NCI-H1092 treated with DMSO at 0.1 percent for 48 hours (cell line): ENCODE measurements at places on chromosomes 3 and 15.

DNA sequence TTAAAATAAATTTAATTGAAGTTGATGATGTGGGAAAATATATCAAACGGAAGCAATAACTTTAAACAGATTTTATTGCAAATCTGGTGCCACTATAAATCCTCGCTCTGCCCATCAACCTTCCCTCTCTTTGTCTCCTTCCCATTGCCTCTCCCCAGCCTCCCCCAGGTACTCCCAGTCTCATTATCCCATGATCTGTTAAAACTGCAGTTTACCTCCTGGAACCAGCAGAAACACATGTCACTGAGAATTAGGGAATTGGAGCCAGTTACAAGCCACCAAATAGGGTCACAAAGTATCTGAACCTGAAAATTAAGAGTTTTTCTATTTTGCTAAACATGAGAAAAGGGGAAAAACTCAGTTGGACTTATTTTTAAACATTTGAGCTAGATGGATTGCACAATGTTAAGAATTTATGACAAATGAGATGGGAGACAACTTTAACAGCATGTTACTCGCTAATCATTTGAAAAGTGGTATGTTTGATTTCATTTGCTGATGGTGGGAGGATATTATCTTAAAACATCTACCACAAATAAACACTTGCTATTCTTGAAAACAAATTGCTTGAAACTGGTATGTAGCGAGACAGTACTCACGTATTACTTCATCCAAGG is 2.4 kb downstream of the PLCH1 start:
- no peak for DNase-seq

- no peak for DNase-seq
Observed at GRCh38 chr3:177679568-177680471, 482.5 kb upstream of the TBL1XR1 start.

DNA sequence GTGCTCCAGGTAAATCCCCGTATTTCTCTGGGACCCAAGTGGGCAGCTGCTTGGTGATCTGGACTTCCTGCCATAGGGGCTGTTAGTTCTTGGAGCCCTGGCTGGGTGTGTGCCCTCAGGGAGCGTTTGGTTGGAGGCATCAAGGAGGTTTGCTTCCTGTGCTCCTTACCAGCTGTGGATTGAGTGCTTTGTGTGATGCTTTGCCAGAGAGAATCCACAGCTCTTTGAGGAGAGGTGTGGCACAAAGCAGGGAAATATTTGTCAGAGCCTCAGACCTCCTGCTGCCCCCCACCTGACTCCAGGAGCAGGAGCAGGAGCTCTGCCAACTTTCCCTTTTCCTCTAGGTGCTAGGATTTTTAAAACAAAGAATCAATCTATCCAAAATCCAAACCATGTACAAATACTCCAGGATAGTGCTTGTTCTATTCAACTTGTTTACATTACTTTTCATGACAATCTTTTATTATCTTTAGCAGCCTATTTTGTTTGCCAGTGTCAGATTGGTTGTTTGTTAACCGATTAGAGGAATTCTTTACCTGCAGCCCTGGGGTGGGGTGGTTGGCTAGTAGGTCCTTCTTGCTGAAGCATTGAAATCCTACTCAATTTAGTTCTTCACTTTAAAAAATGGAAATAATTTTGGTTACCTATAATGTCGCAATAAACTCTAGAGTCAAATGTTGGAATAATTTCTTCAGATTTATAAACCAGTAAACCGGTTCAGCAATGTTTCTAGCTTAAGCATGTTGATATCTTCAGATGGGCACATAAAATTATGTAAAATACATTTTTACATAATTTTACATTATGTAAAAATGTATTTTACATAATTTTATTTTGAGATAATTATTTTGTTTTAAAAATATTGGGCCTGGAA is 2.5 kb downstream of the CTDSPL start:
- DNase-seq = no peak

- no peak for DNase-seq
Observed at GRCh38 chr15:86139828-86140227, 60.2 kb downstream of the AGBL1 start.

- DNase-seq = no peak
Observed at GRCh38 chr3:21754839-21755238, 3.8 kb upstream of the ZNF385D start.

GRCh38 chr3:36201546-36201945 is 178.8 kb upstream of the STAC start:
- DNase-seq = no peak

GRCh38 chr3:76024640-76025039 is 239.3 kb upstream of the ZNF717 start:
- DNase-seq = no peak

GRCh38 chr15:92117261-92117731 is 263.8 kb downstream of the SLCO3A1 start:
- no peak for DNase-seq

DNA sequence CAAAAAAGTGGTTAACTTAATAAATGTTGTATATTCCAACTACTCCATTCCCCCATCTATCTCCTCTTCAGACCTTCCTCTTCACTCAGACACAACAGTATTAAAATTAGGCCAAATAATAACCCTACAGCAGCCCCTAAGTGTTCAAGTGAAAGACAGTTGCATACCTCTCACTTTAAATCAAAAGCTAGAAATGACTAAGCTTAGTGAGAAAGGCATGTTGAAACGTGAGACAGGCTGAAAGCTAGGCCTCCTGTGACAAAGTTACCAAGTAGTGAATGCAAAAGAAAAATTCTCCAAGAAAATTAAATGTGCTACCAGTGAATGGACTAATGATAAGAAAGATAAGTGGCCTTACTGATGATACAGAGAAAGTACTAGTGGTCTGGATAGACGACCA is 71.7 kb downstream of the ANKRD28 start:
- no peak for DNase-seq

DNA sequence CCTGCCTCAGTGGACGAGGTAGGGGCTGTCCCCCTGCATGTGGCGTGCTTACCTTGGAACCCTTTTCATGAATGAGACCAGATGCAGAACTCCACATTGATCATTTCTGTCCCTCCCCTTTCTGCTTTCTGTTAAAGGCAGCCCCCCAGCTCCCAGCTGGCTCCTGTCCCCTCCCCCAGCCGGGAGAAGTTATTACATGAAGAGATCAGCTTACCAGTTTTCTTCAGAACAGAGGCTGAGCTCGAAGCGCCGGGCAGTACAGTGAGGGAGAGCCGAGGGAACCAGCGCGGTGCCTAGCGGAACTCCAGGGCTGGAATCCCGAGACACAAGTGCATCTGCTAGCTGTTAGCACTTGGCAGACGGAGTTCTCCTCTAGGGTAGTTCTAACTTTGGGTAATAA is 263.3 kb upstream of the NR2E3 start:
- no peak for DNase-seq

GRCh38 chr15:57595011-57595866 is 3.5 kb downstream of the MYZAP start:
- peak; percentile 17 for DNase-seq

DNA sequence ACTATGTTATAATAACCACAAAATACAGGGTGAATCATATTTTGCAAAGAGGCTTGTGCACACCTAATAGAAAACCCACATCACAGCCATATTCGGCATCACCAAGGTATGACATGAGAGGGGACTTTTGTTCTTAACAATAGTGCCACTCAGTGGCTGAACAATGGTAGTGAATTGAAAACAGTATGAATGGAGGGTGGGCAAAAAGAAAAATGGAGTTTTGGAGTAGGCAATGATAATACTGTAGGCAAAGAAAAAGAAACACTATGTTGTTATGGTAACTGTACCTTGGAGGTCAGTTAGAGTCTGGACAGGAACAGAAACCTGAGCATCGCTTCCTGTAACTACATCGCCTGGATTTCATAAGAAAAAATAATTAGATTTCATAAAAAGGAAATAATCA is 348.6 kb downstream of the PLCL2 start:
- DNase-seq = peak; percentile 49

GRCh38 chr3:80263260-80263659 is 495.5 kb upstream of the ROBO1 start:
- no peak for DNase-seq

- DNase-seq = no peak
Observed at GRCh38 chr15:38211249-38211648, 41.4 kb upstream of the SPRED1 start.

- DNase-seq = no peak
Observed at GRCh38 chr15:100720406-100720967, 118.1 kb downstream of the ASB7 start.

GRCh38 chr3:45402138-45402537 is 13.8 kb downstream of the LARS2 start:
- DNase-seq = no peak

DNA sequence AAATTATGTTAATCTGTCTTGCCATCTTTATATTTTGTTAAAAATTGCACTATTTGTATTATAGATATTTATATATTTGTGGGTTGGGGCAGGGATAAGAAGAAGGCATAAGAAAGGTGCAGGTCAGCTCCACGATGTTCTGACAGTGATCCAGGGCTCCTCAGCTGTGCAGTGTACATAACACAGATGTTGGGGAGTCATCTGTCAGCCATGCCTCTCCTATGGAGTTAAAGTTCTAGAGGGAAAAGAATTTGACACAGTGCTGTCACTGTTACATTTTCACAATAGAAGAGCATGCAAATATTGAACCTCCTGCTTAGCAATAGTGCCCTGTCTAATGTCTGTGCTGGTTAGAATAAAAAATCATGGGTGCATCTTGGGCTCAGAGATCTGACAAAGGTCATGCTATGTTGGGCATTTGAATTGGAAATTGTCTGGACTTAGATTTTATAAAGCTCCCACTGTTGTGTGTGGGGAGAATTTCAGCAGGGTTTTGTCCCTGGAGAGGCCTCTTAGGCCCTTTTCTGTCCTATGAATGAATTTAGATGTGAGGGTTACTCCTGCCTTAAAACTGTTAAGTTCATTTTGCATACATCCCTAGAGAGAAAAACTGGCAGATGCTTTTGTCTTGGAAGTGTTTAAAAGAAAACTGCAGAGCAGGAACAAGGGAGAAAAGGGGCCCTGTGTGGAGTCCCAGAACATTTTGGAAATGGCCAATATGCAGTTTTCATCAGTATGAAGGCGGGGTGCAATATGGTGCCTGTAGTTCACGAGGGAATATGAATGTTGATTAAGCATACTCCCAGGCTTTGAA is 20.4 kb downstream of the CDIN1 start:
- DNase-seq = no peak

- DNase-seq = no peak
Observed at GRCh38 chr3:174276826-174277225, 582.3 kb upstream of the NAALADL2 start.

- no peak for DNase-seq
Observed at GRCh38 chr15:86163816-86164215, 84.1 kb downstream of the AGBL1 start.

DNA sequence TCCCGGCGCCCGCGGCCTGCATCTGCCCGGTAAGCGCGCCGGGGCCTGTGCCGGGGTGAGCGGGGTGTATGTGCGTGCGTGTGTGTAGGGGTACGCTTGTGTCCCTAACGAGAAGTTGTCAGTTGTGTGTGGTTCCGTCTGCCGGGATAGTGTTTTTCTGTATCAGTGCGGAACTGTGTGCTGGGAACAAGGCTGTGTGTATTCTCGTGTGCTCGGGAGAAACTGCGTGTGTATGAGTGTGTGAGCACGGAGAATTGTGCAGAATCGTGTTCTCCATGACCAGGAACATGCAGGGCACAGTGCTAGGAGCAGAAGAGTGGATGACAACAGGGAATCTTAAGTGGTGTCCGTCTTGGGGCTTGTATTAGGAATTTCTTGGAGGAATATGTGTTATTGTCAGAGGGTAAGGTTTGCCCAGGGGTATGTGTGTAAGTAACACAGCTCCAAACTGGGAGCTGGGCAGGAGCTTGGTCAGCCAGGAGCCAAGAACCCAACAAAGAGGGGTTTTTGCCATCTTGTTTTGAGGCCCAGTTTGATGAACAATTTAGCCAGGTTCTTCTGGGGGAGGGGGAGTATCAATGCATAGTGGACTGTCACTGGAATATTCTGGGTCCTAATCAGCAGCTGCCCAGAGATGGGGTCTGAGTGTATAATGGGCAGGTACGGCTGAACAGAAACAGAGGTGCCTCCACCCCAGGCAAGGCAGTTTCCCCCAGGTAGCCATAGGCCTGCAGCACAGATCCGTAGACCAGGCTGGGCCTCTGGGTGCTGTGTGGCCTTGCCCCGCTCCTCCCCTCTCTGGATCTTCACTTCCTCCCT is 2.1 kb downstream of the ISL2 start:
- no peak for DNase-seq

GRCh38 chr3:66431494-66431893 is 69.3 kb downstream of the LRIG1 start:
- DNase-seq = no peak

DNA sequence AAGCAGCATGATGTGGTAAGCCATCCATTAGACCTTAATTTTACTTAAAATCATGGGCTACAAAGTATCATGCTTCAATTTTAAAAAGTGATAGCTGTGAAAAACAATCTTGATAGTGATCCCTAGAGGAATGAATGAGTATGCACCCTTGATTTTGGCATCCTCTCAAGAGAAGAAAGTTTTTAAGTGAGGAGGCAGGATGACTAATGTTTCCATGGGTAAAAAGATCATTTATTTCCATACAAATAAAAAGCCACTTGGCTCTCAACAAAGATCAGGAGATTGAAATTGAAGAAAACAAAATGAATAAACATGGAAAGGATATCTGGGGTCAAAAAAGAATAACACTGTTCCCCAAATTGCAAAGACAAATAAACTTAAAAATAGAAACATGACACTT is 305.4 kb downstream of the MEX3B start:
- DNase-seq = no peak

DNA sequence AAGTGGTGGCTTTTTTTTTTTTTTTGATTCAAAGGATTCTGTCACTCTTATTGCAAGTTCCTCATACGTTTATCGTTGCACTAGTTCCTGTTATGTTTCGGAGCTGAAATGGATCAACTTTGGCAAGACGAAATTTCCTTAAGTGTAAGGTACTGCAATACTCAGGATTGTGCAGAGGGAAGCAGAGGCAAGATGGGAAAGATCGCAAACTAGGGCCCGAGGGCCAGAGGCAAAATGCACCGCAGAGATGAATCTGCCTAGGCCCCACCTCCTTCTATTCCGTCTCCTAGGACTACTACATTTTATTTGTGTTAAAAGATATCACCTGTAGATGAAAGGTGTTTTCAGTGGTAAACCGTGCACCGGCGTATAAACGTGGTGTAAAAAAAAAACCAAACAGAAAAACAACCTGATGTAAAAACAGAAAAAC is 331 bp downstream of the RNU6-1 start:
- DNase-seq = peak; percentile 74

DNA sequence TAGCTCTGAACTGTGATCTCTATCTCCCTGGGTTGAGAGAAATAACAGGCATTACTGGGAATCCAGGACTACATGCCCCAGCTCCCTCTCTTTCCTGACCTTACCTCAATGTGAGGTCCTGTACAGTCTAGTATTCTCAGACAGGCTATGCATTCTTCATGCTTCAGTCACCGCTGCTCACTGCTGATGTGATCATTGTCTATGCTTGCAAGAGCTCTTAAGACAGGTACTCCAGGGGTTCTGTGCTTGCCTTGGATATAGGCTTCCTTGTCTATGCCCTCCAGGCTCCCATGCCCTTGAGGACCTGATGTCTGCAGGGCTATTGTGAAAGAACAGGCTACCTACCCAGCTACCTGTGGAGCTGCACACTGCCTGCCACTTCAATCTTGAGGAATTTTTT is 183.6 kb downstream of the MBNL1 start:
- DNase-seq = no peak

- no peak for DNase-seq
Observed at GRCh38 chr15:76756381-76756780, 148.8 kb downstream of the SCAPER start.

GRCh38 chr3:8638994-8639658 is 5.5 kb downstream of the SSUH2 start:
- DNase-seq = no peak

GRCh38 chr15:69976366-69976994 is 121.2 kb downstream of the TLE3 start:
- DNase-seq = no peak
